Hypothalamus (tissue), 51 donors: ENCODE measurements at places on chromosomes 7 and 10.

GRCh38 chr7:150721970-150722373 lies 5.6 kb downstream of the GIMAP1 start:
- no peak for DNase-seq

DNA sequence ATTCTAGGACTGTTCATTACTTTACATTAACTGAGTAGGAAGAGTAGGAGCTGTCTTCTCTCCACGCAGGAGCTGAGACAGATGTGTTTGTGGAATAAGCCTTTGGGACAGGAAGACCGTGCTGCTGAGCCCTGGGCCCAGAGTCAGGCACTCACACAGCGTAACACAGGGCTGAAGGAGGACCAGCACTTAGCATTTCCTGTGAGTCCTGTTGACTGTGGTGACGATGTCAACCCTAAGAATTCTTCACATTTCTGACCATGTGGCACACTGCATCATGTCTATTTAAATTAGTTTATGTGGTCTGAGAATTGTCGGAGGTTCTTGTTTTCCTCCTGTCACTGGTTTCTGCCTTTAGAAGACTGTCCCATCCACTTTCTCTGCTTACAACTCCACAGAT lies 117.2 kb downstream of the PIP4K2A start:
- no peak for DNase-seq

DNA sequence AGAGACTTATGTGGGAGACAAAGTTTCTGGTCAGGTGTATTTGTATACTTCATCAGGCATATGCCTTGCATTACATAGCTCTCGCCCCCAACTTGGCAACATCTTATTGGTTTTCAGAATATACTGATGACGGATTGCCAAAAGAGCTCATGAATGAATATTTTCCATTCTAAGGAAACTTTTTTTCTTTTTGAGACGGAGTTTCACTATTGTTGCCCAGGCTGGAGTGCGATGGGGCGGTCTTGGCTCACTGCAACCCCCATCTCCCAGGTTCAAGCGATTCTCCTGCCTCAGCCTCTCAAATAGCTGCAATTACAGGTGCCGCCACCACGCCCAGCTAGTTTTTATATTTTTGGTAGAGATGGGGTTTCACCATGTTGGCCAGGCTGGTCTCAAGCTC lies 6.0 kb downstream of the CYCS start:
- DNase-seq, result no peak

- DNase-seq, result no peak
Measured at GRCh38 chr10:89392974-89393373, 551 bp downstream of the IFIT1 start.
